Brain (organoid and tissue), 16 donors: ENCODE measurements at places on chromosomes 16 and 17.

GRCh38 chr16:1163567-1164055, 10.7 kb downstream of the CACNA1H start:
- DNase-seq: no peak

DNA sequence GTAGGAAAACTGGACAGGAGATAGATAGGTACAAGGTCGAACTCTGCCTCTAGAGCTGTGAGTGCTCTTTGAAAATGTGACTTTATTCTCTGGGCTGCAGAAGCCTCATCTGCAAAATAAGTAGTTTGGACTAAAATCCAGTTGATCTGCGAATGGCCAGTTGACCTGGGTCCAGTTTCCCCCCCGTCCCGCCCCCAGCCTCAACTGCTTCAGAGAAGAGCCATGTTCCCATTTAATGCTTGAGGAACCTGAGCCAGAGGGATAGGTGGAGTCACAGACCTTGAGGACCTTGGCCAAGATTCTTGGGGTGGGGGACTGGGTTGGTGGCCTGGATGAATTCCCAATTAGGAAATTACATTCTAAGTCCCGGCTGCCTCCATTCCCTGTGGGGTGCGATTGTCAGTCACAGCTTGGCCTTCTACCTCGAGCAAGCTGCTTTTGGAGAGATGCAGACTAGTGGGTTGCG, 14.1 kb downstream of the TBX2 start:
- no peak for DNase-seq

DNA sequence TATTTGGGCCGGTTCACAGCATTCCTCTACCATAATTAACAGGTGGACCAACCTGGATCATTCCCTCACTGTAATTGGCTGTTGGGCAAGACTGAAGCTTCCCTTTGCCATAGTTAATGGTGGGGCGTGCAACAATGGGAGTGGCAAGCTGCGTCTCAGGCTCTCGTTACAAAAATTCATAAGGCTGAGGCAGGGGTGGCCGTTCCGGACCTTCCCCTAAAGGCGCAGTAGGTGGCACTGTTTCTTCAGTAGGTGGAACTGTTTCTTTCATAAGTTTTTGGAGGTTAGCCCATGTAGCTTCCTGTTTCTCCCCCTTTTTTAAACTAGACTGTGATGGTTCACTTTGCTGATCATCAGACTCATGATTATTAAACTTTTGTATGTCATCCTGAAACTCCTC, 17.0 kb upstream of the TMC5 start:
- DNase-seq: no peak

- no peak for DNase-seq
These were observed 24.2 kb downstream of the FAM117A start for GRCh38 chr17:49739641-49740271.

DNA sequence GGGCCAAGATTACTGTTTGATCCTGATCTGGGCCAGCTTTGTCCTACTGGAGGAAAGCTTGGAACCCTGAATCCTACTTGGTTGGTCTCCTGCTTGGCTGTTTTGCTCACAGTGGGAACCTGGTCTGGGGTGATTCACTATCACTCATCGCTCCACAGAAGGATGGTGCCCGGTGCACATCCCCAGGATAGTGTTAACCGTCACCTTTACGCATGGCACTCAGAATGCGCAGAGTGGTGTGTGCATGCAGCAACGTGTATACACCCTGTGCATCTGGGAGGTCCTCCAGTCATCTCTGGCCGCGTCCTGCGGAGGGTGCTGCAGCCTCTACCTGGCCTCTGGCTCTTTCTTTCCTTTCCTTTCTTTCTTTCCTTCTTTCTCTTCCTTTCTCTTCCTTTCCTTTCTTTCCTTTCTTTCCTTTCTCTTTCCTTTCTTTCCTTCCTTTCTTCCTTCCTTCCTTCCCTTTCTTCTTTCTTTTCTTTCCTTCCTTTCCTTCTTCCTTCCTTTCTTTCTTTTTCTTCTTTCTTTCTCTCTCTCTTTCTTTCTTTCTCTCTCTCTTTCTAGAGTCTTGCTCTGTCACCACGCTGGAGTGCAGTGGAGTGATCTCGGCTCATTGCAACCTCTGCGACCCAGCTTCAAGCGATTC, 13.1 kb downstream of the SOCS3 start:
- DNase-seq: no peak

DNA sequence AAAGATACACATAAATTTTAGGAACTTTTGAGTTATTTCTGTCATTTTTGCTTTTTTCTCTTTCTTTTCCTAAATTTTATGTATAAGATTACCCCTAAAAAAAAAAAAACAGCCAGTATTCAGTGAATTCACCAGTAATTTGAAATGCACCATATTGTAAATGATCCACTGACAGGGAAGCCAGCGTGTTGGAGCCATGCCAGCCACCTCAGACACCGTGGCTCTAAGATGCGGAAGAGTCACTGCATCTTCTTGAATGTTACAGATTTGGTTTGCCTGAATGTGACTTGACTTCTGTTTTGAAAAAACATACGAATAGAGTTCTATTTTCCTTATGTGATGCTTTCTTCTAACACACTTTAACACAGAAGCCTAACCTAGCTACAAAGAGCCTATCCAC, 37.4 kb downstream of the CLUAP1 start:
- no peak for DNase-seq

DNA sequence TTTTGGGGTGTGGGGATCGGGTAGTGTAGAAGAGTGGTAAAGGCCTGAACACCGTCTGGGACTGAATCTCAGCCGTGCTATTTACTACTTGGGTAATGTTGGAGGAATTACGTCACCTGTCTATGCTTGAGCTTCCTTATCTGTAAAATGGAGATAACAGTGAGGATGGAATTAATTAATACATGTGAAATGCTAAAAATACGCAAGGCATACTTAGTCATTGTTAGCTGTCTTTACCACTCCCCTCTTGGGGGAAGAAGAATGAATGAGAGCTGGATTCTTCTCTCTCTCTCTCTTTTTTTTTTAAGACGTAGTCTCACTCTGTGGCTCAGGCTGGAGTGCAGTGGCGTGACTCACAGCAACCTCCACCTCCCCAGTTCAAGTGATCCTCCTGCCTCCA, 41.1 kb upstream of the TANGO6 start:
- DNase-seq: no peak

- DNase-seq: no peak
These were observed 662.5 kb upstream of the SALL1 start for GRCh38 chr16:51813609-51814008.
